Iris pigment epithelial cell (primary cell): ENCODE measurements at places on chromosomes 6 and 20.
A peak's percentile ranks its signal among the peaks of the same experiment; 100 is the strongest.

- no peak for DNase-seq
Observed at GRCh38 chr6:39313526-39314272, 520 bp downstream of the KCNK17 start.

GRCh38 chr6:14286144-14286543 is 168.6 kb downstream of the CD83 start:
- DNase-seq, result peak; percentile 87

DNA sequence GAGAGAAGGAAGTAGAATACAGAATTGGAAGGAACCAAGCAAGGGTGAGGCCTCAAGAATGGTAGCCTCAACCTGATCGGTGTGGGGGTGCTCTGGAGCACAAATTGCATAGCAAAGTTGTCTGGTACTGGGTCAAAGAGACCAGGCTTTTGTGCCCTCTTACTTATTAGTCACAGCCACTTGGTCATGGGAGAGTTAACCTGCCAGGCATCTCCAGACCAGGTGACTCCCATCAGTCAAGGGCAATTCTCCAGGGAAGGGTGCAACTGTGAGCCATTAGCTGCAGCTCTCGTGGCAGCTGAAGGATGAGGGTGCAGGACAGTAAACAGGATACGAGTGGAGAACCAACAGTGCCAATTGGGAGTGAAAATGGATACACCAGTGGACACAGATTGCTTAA is 47.7 kb upstream of the PLCB4 start:
- no peak for DNase-seq

DNA sequence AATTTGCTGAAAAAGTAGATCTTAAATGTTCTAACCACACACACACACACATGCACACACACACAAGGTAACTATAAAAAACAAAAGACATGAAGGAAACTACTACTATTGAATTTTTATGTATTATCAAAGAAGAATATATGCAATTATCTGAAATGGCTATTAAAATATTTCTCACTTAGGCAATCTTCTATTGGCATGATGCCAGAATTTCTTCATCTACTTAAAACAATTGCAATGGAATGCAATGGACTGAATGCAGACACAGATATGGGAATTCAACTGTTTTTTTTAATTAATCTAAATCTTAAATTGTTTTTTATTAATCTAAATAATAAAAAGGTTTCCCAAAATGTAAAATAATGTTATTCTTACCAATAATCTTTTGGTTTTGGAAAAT is 152.6 kb upstream of the SMLR1 start:
- DNase-seq, result peak; percentile 26

DNA sequence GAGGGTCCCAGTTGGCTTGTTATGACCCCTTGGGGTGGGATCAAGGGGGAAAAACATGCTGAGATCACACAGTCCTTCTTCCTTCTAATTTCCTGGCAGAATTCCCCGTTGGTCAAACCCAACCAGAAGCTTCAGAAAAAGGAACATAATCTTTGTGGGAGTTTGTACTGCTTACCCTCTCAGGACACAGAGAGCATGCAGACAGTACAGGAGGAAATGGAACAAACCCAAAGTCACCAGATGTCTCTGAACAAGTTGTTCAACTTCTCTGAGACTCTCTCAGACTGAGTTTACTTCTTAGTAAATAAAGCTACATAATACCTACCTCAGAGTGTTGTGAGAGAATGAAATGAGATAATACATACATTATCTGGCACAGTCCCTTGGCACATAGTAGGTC is 181.1 kb upstream of the TSHZ2 start:
- no peak for DNase-seq

- no peak for DNase-seq
Observed at GRCh38 chr6:118881440-118882313, 12.3 kb upstream of the ASF1A start.

DNA sequence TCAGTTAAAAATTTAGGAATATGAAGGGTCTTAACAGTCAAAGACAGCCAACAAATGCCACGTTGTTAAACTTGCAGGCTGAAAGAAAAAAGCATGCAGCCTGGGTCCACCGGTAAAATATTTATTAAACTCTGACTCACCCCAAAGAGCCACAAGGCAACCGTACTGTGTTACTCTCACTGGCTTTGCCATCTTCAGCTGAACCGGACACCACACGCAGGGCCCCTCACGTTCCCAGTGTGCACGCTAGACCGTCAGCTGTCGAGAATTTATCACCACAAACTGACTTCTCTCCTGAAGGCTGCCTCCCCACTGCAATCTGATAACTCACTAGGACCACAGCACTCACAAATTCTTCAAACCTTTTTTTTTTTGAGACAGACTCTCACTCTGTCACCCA is 30.7 kb downstream of the HUS1B start:
- peak; percentile 56 for DNase-seq

DNA sequence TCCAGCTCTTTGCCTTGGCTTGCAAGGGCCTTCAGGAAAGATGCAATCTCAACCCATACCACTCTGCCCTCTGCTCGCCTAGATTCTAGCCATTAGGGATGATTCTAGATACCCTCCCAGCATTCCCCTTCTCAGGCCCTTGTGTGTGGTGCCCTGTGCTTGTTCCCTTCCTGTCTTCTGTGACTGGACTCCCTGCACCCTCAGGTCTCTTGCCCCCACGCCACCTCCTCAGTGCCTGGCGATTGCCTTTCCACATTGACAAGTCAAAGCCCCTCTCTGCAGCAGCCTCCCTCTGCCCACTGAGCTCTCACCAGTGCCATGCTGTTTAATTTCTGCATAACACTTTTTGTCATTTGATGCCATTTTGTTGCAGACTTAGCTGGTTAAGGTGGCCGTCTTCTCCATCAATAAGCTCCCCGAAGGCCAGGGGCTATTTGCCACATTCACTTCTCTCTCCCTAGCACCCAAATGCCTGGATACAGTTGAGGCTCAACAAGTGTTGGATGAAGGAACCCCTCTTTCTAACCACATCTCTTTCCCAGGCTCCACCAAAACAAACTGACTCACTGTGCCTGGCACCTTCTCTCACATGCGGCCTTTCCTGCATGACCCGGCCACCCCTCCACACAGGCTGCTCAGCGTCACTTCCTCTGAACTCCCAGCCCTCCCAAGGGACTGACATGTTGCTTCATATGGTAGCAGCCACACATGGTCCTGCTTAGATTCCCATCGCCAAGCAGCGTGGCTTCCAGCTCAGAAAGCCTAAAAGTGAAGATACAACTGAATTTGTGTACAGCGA is 4.6 kb upstream of the TXNDC5 start:
- DNase-seq, result peak; percentile 63
